ENCODE measurements at places on chromosomes 2 and 18.

DNA sequence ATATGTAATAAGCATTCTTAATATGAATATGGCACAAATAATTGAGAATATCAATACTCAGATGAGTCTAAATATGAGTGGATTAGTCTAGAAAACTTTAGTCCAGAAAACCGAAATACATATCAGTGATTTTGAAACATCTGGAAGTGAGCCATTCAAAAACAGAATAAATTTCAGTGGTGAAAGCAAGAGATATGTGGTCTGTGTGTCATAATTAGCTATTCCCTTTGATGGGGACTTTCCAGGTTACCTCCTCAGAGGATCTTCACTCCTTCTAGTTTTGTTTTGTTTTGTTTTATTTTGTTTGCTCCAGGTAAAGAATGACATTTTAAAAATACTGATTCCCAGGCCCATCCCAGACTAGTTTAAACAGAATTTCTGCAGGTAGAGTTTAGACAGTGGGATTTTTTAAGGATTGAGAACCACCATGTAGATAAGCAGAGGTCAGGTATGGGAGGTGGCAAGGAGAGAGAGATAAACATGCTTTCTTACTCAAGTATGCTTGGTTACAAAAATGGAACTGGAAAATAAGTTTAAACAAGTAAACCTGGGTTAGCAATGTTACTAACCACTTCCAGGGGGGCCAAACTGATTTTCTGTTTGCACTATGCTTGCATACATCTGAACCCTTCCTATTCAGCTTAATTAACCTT is 70.7 kb downstream of the NABP1 start:
- DNase-seq, result no peak

- DNase-seq, result no peak
Measured at GRCh38 chr18:22558945-22559385, 141.2 kb upstream of the CTAGE1 start.

GRCh38 chr2:151498178-151498577 is 88.5 kb downstream of the RIF1 start:
- DNase-seq, result no peak

DNA sequence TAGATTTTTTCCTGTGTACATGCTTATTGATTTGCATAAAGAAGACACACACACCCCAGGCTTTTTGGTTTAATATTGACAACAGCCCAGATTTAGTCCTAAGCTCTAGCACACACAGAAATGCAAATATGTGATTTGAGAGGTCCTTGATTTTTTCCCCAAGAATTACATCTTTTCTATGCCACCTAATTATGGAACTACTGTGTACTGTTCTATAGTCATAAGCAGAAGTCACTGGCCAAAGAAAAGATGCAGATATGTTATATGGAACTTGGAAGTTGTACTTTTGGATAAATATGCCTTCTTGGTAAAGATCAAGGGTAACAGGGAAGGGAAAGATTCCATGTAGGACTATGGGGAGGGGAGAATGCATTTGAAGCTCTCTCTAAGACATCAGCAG is 105.6 kb downstream of the SETBP1 start:
- no peak for DNase-seq

GRCh38 chr2:127255146-127255545 is 35.0 kb upstream of the CYP27C1 start:
- peak; percentile 47 for DNase-seq

DNA sequence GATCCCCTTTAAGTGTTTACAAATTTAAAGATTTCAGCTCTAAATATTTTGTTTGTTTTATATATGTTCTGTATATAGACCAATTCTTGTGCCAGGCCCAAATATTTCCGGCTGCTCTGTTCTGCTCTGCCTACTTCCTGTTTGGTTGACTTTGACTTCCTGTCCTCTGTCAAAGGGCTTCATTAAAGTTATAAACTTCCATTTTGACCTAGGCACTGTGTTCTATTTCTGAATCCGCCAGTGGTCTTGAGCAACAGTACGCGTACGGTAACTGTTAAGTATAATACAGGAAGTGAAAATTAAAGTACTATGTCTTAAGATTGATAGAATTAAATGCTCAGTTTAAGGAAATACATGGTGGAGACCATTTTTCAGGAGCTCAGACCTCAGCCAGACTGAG is 13.5 kb upstream of the REL start:
- peak; percentile 84 for DNase-seq

DNA sequence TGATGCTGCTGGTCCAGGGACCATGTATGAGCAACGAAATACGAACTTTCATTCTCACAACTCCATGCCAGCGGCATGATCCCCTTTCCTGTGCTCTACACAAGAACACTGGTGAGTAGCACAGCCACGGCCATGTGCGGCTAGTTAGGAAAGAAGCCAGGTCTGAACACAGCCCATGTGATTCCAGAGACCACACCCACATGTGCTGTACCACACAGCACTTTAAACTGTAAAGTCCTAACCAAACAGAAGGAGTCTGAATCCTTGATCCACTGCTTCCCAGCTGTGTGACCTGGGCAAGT is 33.0 kb upstream of the ACAA2 start:
- no peak for DNase-seq

GRCh38 chr2:119841550-119841949 is 81.8 kb downstream of the PTPN4 start:
- DNase-seq, result no peak

GRCh38 chr2:198311020-198311419 is 506.6 kb downstream of the PLCL1 start:
- no peak for DNase-seq

DNA sequence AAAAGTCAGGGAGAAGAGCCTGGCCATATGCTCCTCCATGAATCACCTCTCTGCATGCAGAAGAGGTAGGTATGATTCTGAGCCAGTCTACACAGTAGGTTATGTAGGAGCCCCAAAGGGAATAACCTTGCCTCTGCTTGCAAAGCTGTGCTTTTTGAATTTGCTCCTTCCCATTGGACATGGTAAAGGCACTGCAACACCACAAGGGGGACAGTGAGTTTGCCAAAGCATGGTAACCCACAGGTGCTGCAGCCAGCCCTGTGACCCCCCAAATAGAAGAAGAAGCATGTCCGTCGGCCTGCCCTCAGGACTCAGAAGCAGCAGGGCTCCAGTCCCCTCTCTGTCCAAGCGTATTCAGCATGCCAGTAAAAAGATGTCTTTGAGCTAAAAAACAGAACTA is 51.0 kb upstream of the BCL2L11 start:
- no peak for DNase-seq

- no peak for DNase-seq
Measured at GRCh38 chr2:169486487-169486886, 7.2 kb downstream of the BBS5 start.

- no peak for DNase-seq
Measured at GRCh38 chr2:240511351-240512108, 46.3 kb downstream of the ANKMY1 start.

DNA sequence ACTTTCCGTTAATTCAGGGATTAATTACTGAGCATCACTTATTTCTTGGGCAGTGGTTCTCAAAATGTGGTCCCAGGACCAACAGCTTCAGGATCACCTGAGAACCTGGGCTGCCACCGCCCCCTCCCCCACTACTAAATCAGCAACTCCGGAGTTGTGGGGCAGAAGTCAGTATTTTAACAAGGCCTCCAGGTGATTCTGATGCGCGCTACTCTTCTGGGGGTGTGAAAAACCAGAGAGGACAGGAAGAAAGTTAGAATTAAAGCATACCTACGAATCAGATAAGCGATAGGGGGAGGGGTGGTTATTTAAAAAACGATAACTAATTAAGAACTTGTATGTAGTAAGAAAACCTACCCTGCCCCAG is 319 bp downstream of the ZSCAN30 start:
- no peak for DNase-seq

DNA sequence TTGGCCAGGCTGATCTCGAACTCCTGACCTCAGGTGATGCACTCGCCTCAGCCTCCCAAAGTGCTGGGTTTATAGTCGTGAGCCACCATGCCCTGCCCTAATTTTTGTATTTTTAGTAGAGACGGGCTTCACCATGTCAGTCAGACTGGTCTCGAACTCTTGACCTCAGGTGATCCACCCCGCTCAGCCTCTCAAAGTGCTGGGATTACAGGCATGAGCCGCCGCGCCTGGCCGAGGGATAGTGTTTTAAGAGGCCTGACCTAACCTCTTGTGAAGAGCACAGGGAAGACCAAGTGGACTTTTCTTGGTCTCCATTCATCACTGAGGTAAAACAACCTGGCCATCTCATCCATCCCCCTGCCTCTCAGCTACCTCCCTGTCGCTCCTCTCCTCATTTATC is 29.7 kb downstream of the SIX2 start:
- no peak for DNase-seq

DNA sequence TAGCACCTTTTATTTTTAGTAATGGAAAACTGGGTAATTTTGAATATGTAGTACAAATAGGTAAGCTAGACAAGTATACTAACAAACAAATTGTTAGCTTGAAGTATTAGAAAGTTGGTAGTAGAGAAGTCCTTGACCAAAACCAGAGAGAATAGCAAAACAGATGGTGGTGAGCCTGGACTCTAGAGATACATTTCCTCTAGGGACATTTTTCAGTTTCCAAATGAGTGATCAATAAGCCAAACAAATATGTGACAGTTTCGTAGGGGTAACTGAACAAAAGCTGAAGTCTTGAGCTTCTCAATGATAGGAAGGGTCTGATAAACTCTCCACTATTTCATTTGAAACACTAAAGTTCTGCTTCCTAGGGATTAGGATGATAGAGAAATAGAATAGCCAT is 692.0 kb upstream of the FAM98A start:
- DNase-seq, result no peak

GRCh38 chr18:67977067-67977616 is 460.6 kb upstream of the DSEL start:
- DNase-seq, result no peak

DNA sequence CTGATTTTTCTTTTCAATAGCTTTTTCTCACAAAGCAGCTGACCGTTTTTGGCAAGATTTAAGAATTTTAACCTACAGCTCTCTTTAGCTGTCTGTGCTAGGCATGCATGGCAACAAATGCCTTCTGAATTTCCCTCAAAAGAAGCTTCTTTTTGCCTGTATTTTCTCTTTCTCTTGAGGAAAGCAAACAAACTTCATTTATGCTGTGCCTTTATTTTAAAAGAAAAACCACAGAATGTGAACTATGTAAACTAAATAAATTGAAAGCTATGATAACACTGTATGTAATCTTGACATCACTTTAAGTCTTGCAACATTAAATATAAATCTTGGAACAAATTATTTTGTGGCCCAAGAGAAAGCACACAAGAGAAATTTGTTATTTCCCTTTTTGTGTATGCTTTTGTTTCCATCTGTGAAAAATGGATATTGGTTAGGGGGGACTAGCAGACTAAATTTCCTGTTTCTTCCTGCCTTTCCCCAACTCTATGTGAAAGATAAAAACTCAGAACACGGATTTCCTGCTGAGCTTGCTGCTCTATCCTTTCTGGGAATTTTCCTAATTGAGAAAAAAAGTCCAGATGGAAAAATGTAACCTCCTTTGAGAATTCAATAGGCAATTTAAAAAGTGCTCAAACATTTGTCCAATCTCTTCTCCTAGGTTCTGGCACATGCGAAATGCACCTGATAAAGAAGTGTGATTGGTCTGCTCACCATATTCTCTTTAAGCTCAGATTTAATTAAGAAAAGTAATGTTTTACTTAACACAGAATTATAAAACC is 20.9 kb upstream of the TFPI start:
- DNase-seq, result no peak

GRCh38 chr18:55199291-55199963 is 240.2 kb upstream of the CCDC68 start:
- no peak for DNase-seq

- no peak for DNase-seq
Measured at GRCh38 chr2:118048401-118048800, 34.5 kb upstream of the CCDC93 start.

DNA sequence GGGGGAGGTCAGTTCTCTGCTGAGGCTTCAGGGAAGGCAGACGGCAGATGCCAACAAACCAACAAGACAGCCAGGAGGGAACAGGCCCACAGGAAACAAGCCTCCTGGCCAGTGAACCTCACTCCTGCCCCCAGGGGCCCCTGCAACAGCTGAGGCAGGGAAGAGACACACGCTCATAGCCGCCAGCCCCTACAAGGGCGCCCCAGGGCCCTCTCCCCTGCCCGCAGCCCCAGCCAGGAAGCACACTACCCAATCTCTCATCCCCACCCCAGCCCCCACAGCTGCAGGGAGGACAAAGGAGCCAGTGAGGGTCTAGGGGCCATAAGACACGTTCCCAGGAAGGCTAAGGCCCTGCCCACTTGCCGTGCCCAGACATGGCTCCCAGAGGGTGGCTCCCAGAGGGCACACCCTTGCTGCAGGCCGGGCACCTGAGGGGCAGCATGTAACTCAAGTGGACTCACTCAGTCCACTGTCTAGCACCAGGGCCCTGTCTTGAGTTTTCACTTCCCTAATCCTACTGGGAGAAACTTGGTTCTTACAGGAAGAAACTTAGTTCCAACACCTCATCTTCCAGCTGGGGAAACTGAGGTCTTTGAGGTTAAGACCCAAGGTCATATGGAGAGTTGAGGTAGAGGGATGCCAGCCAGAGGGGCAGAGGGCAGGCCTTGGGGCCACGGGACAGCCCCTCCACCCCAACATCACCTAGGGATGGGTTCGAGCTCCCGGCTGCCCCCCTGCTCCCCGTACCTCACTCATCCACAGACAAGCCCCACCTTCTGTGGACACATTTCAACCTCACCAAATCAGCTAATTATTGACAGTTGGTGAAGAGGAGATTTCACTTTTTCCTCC is 37.3 kb downstream of the EMX1 start:
- DNase-seq, result no peak

DNA sequence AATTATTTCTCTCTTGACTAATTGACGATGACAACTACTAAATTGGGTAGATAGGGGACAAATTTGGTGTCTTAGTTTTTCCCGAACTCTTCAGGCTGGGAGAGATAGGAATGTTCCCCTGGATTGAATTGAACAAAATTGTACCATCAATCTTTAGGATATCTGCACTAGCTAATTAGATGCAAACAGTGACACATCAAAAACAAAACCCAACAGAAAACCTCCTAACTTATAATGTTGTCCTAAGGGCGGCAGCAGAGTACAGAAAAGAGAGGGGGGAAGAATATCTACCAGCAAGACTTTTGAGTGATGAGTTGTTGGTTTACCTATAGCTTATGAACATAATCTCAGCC is 342.9 kb downstream of the INSIG2 start:
- DNase-seq, result no peak

GRCh38 chr2:238512247-238512867 is 85.6 kb downstream of the ASB1 start:
- DNase-seq, result no peak

DNA sequence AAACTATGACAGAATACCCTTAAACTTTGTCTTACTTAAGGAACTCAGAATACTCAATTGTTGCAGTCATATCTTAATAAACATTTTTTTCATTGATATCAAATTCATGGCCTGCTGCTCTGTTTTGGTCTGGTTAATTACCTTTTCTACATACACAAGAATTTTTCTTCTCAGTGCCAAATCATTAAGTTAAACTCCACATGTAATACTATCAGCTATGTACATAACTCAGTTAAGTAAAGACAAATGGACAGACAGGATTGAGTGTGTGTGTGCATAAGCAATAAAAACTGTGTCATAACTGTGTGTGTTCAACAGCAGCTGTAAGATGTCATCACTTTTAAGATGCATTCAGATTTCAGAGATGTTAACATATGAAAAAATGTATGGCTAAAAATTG is 34.4 kb downstream of the VRK2 start:
- DNase-seq, result no peak

- no peak for DNase-seq
Measured at GRCh38 chr2:106147159-106147558, 46.9 kb downstream of the UXS1 start.

- peak; percentile 79 for DNase-seq
Measured at GRCh38 chr2:206095536-206096332, 9.8 kb upstream of the INO80D start.

- no peak for DNase-seq
Measured at GRCh38 chr2:160063271-160063670, 856 bp upstream of the PLA2R1 start.
